ENCODE measurements at places on chromosomes 16 and 17. TPM values are rescaled to one million over a fixed set of nuclear protein-coding genes. Genes with fewer than 3 reads are reported as not detected.

DNA sequence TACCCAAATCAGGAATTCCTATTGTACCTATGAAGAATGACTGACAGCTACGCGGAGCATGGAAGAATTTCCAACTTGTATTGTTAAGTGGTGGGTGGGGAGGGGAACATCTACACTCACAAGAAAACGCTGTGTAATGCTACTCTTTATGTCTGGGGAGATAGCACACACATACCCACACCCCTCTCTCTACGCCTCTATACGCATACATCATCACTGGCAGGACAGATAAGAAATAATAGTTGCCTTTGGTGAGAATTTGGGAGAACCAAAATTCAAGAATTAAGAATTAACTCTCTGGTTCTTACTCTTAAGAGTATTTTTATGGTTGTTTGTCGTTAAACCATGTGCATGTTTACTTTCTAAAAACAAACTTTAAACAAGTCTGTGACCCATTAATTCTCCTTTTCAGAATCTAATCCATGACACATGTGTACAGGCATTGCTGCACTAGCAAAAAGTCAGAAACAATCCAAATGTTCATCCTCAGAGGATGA is 33.9 kb downstream of the CREBBP start:
- DNase-seq = no peak

DNA sequence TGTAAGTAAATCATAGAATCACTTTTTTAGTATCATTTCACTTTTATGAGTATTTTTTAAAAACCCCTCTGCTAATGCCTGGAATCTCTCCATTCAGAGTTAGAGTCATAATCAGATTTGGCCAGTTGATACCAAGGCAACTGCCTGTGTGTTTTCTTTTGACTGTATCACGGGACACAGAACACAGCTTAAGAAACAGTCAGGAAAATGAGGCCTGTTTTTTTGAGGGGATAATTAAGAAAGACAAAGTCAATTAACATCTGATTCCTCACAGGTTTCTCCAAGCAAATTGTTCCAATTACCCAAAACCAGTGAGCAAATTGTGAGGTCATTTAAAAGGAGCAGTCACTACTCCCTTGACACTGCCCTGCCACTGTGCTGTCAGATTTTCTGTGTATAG is 944.5 kb upstream of the SOX9 start:
- no peak for DNase-seq

DNA sequence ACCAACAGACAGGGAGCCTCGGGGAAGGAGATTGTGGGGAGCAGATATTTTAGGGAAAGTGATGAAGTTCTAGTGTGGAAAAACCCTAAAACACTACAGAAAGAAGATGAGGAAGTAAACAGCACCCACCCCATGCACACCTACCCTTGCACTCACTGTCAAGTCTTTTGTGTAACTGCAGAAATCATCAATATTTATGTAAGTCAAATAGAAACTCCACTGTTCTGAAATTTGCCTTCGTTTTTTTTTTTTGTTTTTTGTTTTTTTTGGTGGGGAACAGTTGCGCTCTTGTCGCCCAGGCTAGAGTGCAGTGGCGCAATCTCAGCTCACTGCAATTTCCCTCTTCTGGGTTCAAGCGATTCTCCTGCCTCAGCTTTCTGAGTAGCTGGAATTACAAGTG is 273.4 kb downstream of the CPPED1 start:
- no peak for DNase-seq

DNA sequence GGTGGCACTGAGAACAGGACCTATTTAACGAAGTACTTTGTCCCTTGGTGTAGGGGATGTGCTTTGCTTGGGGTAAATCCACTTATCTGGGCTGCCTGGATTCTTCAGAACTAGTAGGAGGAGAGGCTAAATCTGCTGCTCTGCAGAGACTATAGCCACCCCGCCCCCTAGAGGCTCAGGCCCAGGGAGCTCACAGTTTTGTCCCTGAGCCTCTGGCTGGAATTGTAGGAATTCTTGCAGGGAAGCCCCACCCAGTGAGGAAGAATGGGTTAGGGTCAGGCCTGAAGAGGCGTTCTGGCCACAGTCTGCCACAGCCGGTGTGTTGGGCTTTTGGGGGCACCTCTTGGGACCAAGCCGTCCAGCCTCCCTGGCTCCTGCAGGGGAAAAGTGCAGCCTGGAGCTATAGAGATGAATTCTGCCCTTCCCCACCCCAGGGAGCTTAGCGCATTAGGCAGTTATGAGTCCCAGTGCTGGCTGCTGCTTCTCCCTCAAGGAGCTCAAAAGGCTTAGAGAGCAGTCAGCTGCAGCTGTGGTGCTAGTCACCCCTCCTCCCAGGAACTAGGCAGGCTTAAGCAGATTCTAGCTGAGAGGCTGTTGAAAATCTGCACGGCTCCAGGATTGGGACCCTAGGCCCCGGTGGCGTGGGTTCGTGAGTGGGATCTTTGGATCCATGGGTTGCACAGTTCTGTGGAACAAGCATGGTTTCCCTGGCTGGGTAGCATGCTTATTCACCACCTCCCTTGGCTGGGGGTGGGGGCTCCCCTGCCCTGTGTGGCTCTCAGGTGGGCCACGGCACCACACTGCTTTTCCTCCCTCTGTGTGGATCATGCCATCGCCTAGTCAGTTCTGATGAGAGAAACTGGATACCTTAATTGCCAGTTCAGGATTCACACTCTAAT is 237.4 kb upstream of the TOM1L1 start:
- DNase-seq = no peak

- no peak for DNase-seq
These were observed 41.2 kb downstream of the TTC19 start for GRCh38 chr17:16040710-16041251.

- no peak for DNase-seq
These were observed 19.8 kb downstream of the NPTX1 start for GRCh38 chr17:80456465-80457235.

- DNase-seq = no peak
These were observed 553 bp upstream of the RAB11FIP4 start for GRCh38 chr17:31390748-31391495.

DNA sequence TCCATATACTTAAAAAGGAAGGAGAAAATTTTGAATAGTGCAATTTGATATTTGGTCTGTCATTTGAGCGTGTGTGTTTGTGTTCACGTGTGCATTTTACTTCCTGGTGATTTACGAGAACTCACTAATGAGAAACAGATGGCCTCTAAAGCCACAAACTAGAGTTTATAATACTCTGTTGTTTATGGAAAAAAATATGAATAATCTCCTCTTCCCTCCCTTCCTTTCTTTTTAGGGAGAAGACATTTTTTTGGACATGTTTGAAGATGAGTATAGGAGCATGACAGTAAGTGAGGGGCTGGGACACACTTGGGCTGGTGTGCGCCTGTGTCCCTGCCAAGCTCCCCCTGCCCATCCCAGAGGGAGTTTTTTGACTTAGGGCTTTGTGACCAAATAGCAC is 102.7 kb downstream of the CLEC16A start:
- DNase-seq = no peak

- no peak for DNase-seq
These were observed 45.7 kb downstream of the DYNLRB2 start for GRCh38 chr16:80586476-80586875.

DNA sequence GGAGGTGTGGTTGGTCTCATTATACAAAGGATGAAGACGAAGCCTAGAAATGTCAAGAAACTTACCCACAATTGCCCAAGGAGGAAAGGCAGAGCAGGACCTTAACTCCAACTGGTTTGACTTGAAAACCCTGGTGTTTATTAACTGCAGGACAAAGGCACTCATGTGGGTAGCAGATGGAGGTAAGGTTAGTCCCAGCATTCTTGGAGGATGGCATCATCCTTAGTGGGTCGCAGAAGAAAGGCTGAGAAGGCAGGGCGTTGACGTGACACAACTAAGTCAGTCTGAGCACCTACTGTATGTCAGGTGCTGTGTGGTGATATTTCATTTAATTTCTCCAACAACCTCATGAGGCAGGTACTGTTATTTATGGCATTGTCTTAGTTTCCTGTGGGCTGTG is 101.3 kb downstream of the HAPSTR1 start:
- no peak for DNase-seq

GRCh38 chr16:12573300-12573699 is 230.4 kb downstream of the CPPED1 start:
- DNase-seq = no peak

DNA sequence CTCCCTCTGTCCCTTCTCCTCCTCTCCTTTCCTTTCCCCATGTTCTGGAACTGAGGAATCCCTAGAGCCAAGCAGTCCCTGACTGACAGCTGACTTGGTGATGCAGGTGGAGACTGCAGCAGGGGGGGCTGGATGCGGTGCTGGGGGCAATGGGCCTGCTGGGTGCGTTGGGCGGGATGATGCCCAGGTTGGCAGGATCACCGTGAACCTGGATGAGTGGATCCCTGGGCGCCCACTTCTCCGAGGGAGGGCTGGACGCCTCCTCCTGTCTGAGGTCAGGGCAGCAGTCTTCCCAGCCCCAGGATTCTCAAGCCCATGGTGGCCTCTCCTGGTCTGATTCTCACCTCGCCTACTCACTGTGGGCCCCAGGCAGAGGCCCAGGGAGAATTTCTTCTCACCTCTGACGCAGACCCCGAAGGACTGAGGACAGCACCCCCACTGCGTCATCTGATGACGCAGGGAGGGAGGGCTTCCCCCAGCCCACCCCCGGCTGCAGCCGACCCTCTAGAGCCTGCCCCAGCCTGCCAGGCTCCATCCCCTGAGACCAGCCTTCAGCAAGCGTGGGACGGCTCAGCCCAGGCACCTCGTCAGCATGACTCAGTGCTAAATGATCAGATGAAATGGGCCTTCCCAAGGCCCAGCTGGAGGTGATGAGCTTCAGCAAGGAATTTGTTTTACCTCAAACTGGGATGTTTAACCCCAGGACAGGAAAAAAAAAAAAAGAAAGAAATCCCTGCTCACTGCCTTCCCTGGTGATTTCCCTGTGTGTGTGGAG is 188.0 kb upstream of the TNRC6C start:
- DNase-seq = no peak

The FBXL16 gene
- total RNA-seq = not detected

The HS3ST3B1 gene
- total RNA-seq = 14.1 TPM

The DPEP1 gene
- total RNA-seq = 6.2 TPM

The ZFHX3 gene
- total RNA-seq = 2.3 TPM

Data from SJSA1 (cell line).